ENCODE measurements at places on chromosomes 11 and 22.

DNA sequence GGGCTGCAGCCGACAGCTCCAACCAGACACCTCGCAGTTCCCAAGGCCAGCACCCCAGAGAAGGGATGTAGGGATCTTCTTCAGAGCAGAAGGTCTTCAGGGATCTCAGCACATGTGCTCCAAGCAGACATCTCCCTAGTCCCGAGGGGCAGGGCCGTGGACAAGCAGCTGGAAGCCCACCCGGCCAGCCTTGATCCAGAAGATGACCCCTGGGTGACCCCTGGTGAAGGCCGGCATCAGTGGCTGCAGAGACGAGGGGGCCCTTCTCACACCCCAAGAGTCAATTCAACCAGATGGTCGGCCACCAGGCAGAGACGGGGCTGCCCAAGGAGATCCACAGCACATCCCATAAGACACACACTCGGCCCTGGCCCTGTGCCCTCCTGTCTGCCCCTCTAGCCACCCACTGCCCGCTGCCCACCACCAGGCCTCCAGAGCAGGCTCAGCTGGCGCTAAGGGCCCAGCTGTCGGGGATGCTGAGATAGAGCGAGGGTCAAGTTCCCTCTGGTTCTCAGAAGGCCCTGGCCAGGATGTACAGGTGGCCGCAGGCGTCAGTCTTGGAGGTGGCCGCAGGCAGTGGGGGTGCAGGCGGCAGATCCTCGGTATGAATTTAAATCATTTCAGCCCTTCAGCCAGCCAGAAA, 168.3 kb downstream of the BRD1 start:
- no peak for DNase-seq

GRCh38 chr22:28116219-28116673, 197.2 kb upstream of the PITPNB start:
- peak; percentile 58 for DNase-seq

GRCh38 chr11:106471276-106471675, 393.8 kb downstream of the AASDHPPT start:
- no peak for DNase-seq

DNA sequence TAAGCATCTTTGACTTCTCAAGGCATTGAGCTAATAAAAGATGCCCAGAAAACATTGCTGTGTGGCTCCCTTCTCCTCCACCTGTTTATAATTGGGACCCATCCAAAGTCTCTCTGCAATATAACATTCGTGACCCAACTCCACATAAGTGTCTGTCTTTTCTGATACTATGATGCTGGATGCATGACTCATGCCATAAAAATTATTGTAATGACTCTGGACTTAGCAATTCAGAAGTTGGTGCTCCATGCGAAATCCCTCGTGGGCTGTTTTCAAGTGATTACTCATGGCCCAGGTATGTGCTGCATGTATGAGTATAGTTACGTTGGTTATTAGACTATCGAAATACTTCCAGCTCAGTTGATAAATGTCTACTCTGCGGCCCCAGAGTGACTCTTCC, 11.7 kb downstream of the FJX1 start:
- peak; percentile 98 for DNase-seq

DNA sequence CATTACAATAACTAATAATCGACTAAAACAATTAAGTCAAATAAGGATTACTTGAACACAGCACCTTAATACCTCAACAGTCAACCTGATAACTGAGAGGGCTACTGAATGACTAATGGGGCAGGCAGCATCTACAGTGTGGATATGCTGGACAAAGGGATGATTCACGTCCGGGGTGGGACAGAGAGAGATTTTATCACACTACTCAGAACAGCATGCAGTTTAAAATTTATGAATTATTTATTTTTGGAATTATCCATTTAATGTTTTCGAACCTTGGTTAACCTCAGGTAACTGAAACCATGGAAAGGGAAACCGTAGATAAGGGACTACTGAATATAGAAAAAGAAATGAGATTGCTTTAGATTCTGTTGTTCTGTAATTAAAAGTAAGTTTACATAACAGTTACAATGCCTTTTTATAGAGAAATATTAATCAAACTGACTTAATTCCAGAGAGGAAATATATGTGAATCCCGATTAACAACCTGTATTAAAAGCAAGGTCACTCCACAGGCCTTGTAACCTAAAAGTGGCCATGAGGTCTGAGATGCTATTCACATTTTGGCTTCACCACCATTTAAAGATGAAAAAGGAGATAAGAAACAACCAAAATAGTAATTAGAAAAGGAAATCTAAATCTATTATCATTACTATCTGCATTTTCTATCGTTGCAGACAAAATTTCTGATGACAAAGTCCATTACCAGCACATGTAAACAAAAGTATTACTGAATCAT, 119.0 kb upstream of the TP53AIP1 start:
- DNase-seq, result no peak

DNA sequence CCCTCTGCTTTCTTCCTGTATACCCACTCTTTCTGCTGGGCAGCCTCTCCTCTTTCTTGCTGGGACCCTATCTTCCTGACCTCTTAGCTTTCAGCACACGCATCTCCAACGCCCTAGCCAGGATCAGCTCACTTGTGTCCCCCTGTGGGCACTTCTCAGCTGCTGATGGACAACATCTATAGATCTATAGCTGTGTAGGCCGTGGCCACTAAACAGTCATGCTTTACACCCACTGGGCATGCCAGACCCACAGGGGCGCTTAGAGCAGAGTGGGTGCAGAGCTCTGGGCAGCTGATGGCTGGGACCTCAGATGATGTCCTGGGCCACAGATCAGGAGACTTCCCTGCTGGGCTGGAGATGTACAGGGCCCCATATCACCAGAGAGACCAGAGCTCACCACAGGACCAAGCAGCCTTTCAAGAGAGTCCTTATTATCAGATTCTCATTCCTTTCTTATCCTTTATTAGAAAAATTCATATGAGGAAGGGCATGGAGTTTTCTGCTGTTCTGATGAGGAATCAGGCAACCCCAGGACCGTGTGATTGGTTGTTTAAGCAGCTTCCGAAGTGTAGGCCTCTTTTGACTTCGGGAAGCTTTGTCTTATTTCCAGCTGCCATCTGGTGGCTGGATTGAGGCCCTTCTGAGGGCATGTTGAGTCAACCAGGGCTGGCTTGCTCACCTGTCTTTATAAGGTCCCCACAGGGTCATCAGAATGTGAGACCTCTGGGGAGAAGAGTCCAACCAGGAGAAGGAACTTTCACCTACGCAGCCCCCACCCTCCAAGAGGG, 60.5 kb downstream of the OSBP2 start:
- peak; percentile 46 for DNase-seq

DNA sequence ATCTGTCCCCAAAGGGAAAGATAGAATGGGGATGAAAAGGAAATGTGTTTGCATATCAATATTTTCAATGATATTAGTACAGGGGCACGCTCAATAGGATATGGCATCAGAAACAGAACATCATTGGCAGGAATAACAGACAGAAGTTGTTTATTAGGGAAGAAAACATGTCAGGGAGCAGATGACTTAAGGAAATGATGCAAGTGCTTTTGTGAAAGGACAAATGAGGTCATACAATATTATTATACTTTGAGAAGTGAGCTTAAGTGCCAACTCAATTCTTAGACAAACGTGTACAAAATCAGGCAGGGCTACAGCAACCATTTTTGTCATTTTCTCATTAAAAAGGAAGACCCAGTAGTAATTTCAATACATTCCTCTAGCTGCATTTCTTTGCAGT, 388.4 kb downstream of the SOX6 start:
- no peak for DNase-seq

GRCh38 chr11:2886191-2886894, 768 bp upstream of the CDKN1C start:
- no peak for DNase-seq

GRCh38 chr11:65410936-65411680, 11.5 kb upstream of the NEAT1 start:
- DNase-seq, result no peak

DNA sequence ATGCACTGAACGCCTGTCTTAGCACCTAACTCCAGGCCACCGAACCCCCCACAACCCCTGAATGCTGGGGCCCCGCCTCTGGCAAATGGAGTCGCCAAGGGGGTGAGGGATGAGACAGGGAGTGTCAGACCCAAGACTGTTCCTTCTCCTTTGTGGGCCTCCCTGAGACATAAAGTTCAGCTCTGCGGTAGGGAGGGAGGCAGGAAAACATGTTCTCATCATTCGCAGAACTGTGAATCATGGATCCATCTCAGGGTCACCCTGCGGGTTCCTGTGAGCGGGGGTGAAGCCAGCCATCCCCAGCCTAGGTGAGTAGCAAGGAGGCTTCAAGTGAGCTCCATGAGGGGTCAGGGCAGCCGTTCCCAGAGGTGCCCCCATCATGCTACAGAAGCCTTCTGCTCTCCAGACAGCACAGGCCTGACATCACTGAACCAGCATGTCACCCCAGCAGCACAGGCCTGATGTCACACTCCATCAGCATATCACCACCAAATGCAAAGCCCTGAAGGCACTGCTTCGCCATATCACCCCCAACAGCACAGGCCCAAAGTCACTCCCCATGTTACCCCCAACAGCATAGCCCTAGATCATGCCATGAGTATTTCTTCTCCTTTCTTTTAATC, 27.2 kb downstream of the TMPRSS6 start:
- no peak for DNase-seq

DNA sequence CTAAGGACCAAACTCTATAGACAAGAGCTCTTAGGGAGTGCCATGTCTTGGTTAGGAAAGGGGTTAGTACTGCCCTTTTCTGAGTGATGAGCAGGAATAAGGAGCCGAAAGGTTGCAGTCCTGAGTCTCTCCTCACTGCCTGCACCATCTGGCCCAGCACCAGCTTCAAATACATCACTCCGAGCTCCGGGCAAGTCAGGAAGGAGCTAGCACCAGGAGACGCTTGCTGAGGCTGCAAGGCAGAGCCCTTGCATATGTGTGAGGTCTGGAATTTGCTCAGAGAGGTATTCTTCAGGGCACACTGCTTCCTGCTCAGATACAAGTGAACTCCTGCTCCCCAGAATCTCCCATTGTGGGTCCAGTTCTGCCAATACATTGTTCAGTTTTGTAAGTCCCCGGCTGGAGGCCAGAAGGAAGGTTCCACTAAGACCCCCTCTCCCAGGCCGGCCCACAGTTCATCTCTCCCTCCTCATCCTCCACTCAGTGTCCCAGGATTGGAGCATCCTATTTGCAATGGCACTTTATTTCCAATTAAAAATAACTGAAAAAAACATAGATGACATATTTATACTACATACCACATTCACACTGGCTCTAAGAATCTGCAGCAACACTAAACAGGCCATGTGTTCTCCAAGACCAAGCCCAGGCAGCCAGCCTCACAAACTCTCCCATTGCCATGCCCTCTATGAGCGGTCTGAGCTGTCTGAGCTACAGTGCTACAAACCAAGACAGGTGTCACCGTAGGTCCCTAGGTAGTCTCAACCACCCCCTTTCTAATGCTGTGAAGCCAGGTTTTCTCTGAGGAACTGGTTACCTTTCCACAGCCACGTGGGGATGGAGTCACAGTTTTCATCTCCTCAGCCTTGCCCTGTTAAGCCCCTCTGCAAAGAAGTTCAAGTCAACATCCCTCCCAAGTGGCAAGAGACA, 55.1 kb upstream of the SPATA19 start:
- DNase-seq, result no peak

DNA sequence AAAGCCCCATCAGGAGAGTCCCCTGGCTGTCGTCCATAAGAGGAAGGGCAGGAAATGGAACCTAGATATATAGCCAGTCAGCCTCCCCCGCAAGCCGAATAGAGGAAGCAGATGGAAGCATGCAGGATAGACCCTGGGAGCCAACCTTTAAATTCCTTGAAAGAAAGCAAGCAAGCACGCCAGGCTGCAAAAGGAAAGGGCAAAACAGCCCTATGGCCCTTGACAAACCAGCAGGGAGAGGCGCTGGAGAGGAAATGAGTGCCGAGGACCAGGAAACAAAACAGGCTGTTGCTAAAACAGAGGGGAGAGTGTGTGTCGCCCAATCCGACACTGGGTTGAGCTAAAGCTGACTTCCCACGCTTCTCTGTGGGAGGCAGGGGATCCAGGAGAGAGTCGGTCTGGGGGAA, 203.5 kb upstream of the MTNR1B start:
- DNase-seq, result no peak

GRCh38 chr11:118186346-118187107, 10.1 kb upstream of the SCN2B start:
- no peak for DNase-seq

DNA sequence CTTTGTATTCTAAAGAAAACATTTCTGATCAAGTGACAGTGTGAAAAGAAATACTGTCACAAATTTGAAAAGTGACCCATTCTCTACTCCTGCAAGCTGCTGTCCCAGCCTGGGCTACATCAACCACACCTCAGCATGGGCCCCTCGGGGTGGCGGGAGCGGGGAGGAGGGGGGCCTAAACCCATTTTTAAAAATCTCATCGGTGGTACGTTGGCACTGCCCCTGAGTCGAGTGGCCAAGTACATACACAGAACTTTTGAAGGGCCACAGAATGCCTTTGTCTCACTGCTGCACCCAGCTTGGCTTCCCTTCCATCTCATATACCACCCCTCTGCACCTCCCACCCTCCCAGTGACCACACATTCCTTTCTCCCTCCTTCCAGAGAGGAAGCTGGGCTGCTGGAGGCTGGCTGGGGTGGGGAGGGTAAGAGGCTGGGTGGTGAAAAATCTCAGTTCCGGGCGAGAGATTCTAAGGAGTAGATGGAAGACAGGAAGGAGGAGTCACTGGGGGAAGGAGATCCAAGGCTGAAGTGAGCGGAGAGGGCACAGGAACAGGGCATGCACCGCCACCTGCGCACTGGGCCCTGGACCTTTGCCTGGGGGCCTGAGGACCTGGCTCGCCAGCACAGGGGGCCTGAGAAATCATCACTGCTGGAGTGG, 21.1 kb downstream of the FXYD6 start:
- no peak for DNase-seq

- no peak for DNase-seq
Measured at GRCh38 chr22:25623310-25623734, 58.8 kb downstream of the GRK3 start.

DNA sequence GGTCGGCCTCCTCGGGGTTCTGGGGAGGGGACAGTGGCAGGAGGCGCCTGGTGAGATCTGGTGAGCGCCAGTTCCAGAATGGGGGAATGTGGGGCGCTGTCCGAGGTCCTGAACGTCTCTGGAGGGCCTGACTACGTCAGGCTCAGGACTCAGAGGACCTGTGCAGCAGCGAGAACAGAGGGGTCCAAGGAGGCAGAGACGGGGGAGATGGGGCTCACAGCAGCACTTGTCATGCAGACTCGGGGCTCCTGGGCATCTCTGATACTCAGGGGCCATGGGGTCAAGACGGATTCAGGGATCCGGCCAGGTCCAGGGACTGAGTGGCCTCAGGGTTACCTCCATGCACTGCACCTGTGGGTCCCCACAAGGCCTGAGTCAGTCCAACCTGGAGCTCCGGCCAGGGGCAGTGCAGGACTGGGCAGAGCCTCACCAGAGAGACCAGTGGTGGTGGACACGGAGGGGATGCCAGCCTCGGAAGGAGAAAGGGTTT, 92.2 kb downstream of the BRD1 start:
- no peak for DNase-seq

DNA sequence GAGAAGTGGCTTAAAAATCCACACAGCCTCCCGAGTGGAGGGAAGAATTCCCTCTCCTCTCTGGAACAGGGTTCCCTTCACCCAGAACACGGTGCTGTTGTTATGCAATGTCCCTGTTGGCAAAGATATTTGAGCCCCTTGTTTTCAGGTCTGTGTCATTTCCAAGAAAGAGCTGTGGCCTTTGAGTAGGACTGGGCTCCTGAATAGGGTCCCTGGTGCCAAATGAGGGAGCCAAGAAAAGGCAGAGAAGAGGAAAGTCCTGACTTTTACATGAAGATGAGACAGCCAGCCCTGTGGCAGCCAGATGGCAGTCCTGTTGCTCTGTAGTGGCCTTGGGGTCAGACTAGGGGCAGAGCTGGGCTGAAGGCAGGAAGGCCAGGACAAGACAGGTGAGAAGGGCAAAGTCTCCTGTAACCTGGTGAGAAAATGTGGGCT, 51.2 kb upstream of the ELF5 start:
- no peak for DNase-seq

- no peak for DNase-seq
Measured at GRCh38 chr11:133197425-133197824, 334.9 kb downstream of the OPCML start.

Data from AG04449 (cell line).